Activated CD8-positive, alpha-beta memory T cell treated with anti-CD3 and anti-CD28 coated beads for 1 hour (primary cell): ENCODE measurements at places on chromosomes 4 and X.

- no peak for DNase-seq
Measured at GRCh38 chr4:40555176-40555900, 74.3 kb downstream of the RBM47 start.

GRCh38 chr4:101328063-101328602 lies 19.2 kb downstream of the PPP3CA start:
- DNase-seq, result no peak

- no peak for DNase-seq
Measured at GRCh38 chrX:140724736-140725135, 15.2 kb downstream of the LINC00632 start.

DNA sequence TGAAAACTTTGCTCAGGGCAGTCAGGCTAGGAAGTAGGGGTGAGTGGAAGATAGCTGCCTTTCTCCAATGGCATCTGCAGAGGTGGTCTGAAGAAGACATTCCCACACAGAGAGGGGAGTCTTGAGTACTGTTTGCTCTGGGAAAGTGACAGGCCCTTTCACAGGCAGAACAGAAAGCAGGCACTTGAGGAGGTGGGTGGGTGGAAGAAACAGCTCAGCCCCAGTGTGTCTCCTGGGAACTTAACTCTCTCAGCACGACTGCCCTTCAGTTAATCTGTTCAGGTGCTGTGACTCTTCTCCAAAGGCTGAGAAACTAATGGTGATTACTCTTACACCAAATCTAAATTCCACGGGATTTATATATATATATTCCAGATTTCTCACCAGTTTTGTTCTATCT lies 28.3 kb downstream of the ENOPH1 start:
- DNase-seq, result no peak

GRCh38 chr4:26907731-26908599 lies 47.3 kb downstream of the STIM2 start:
- DNase-seq, result no peak

DNA sequence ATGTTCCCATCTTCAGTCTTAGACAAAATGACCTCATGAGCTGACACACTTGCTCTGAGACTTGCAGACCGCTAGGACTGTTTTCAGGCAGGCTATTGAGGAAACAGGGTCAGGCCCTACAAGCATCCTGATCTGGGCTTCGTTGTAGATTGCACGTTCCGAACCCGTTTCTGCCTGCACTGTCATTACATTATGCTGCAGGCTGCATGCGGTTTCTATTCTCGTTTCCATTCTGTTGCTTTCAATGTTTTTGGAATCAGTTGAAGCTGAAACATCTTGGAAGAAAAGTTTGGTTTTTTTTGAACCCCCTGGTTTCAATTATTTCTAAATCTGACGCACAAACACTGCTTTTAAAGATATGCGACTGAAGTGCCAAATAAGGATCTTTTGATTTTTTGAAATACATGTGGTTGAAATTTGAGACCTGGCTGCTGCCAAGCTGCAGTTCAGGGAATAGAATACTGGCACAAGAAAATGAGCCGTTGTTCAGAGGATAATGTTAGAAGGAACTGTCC lies 716.1 kb upstream of the INTU start:
- no peak for DNase-seq

GRCh38 chr4:79638735-79639134 lies 230.7 kb upstream of the GK2 start:
- no peak for DNase-seq

GRCh38 chr4:72243641-72244040 lies 211.8 kb downstream of the NPFFR2 start:
- no peak for DNase-seq

DNA sequence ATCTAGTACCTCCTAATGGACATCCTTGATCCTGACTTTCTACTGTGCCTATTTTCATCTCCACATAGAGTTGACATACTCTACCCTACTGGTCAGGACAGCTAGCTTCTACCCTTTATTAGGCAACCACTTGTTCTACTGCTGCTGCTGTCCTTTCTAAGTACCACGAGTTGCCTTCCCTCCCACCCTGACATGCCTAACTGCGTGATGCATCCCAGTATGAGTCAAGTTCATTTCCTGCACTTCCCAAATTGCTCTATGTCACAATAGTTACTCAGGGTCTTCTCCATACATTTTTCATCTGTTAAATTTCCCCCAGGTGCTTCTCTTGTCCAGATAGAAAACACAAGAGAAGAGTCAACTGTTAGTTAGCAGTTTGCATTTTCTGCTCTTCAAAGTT lies 133.4 kb downstream of the TBC1D19 start:
- DNase-seq, result no peak

DNA sequence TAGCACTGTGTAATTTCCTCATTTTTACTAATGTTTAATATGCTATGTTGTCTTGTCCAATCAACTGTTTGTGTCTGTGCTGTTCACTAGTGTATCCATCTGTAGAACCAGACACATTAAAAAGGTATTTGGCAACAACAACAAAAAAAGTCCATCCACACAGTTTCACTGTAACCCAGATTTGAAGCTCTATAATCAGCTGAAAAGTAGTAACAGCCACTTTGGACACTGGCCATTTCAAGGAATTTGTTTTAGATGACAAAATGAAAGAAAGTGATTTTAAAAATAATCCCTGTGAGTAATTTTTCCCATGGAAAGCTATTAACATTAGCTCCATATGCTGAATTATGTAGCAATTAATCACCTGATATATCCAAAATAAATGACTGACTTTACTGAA lies 2.2 kb upstream of the FBXL5 start:
- no peak for DNase-seq

DNA sequence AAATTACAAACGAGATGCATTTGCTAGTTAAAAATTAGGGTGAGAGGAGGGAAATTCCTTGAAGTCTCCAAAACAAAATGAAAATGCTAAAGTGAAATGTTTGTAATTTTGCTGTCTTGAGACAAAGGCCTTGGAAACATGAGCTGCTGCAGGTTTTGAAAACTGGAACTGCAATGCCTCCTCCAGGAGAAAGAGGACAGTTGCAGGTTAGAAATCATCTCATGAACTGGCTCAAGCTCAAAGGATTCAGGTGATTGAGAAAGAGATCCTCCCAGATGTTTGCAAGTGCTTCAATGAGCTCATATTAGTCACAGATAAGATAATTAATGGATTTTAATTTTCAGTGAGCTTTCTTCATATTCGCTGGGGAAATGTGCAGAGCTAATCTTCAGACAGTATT lies 32.4 kb downstream of the SMPX start:
- DNase-seq, result no peak

DNA sequence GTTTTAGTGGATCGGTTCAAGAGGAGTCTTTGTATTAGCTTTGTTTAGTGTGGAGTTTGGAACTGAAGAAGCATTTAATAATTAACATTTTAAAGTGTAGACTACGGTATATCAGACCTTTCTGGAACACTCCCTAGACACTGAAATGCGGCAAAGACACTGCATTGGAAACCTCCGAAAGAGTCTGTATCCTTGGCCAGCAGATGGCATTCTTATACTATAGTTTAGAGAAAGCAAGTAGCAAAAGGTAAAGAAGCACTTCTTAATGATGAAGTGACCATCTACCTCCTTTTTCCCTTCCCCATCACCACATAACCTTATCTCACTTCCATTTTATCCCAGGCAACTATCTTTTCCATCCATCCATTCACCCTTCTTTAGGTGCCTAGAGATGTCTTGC lies 7.6 kb downstream of the FABP2 start:
- no peak for DNase-seq

DNA sequence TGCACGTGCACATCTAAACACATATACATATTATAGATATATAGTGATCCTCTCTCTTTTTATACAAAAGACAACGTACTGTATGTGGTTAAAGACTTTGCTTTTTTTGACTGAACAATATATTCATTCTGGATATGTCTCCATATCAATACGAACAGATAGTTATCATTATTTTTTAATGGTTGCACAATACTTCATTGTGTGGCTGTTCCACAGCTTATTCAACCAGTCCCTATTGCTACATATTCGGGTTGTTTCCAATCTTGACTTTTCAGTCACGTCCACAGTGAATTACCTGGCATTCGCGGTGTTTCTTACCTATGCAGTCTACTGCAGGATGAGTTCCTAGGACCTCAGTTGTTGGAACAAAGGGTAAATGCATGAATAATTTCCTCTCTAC lies 53.1 kb downstream of the FGFBP1 start:
- no peak for DNase-seq

DNA sequence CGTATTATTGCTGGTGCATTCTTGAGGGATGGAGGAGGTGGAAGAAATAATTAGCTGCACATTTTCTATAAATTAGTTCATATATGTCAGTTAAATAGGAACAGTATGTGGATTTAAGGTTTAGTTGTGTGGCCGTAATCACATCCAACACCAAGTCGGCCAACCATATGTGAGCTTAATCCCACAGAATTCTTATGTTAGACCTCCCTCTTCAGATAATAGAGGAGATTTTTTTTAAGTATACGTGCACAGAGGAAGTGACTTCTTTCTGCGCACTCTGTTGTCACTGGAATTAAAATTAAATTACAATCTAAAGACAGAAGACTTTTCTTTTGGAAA lies 2.1 kb downstream of the SEPTIN11 start:
- no peak for DNase-seq

GRCh38 chr4:21117541-21118180 lies 417.4 kb downstream of the PACRGL start:
- no peak for DNase-seq

DNA sequence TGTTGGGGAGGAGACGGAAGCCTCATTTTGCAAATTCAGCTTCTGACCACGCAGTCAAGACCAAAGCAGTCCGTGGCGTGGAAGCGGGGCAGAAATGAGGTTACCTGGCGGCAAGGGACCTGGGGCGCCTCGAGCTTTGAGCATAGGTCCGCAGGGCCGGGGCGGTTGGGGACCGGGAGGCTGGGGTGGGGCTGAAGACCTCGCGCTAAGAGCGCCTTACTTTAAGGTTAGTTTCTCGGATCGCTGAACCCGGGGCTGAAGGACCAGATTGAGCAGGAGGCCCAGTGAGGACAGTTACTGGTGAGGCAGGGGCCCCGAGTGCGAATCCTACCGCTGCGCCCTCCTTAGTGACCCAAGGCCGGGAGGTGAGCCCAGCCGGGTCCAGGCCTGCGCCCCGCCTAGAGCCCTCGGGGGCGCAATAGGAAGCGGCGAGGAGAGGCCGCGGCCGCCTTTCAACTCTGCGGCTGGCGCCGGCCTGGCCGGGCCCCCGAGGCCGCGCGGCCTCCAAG lies 7.5 kb downstream of the MSX1 start:
- DNase-seq, result no peak

DNA sequence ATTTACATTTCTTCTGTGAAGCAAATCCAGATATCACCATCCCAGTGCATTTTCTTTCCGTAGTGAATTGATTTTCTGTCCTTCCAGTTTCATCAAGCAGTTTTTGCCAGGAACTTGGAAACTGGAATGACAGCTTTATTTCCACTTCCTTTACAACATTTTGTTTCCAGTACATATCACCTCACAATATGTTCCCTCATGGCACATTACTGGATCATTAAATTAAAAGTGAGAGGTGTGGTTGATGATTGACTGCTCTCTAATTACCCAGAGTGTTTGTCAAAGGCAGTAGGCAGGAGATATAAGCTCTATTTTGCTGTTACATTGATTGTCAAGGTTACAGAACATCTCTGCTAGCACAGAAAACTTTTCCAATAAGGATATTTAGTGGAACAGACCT lies 22.3 kb upstream of the ACE2 start:
- DNase-seq, result no peak

GRCh38 chr4:156971676-156972378 lies at the start of gene PDGFC:
TSS of gene PDGFC (minus strand) at chr4:156971799. CDS start at chr4:156970903, 896 bp downstream.
- no peak for DNase-seq

DNA sequence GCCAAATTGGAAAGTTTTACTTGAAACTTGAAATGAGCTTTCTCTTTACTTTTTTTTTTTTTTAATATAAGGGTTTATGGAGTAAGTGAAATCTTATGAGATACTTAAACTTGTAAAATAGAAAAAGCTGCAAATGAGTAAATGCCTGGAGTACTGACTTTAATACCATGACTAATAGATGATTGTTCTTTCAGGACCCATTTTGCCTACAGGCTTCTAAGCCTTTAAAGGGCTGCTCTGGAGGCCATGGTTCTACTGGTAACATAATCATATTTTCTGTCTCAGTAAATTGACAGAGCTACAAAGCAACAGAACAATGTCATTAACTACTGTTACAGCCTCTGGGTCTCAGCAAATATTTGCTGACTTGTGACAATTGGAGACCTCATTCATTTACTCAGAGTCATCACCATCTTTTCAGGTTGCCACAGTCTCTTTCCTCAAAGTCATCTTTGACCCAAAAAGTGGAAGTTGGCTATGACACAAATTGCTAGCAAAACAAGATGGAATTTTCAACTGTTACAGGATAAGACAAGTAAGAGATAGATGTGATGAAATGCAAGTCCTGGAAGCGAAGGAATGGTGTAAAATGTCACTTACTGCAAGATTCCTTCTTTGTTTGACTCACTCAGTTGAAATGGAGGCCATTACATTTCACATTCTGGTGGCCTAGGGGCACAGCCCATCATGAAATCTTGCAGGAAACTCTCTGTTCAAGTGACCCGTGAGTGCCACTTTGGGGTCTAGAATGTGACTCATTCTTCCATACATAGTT lies 132.7 kb downstream of the BTC start:
- DNase-seq, result no peak

DNA sequence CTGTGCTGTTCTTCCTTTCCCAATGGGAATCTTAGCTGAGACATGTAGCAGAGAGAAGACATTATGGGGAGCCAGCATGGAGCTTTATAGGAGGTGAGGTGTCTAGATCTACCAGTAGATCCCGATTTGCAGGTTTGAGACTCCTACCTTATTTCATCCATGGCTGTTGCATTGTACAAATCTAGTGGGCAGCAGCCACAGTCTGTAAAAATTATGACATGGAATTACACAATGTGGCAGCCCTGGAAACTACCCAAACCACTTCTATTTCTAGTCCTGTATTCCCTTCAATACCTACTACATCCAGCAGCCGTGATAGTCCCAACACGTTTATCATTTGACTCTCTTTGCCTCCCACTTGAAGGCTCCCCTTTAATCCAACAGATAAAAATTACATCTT lies 8.1 kb downstream of the ATP7A start:
- no peak for DNase-seq

- DNase-seq, result no peak
Measured at GRCh38 chrX:15382813-15383212, 1.4 kb downstream of the VEGFD start.

- no peak for DNase-seq
Measured at GRCh38 chrX:77953708-77954107, 15.7 kb downstream of the PGAM4 start.

- no peak for DNase-seq
Measured at GRCh38 chrX:152942077-152942442, 44.2 kb downstream of the ZNF185 start.

DNA sequence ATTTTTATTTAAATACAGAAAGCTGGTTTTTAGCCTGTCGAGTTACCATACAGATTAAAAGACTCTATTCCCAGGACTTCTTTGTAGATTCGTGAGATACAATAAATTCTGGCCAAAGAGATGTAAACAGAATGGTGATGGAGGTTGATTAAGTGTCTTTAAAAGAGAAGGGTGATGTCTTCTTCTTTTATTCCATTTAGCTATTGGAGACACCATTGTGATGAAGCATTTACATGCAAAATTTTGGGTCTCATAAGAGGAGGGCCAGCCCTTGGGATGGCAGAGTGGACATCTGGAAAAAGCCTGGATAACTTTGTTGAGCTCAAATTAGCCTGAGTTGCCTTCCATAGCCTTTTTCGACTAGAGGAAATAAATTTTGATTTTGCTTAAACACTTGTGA lies 21.6 kb upstream of the PCDH10 start:
- no peak for DNase-seq
